ENCODE measurements at places on chromosomes 7 and 10.

DNA sequence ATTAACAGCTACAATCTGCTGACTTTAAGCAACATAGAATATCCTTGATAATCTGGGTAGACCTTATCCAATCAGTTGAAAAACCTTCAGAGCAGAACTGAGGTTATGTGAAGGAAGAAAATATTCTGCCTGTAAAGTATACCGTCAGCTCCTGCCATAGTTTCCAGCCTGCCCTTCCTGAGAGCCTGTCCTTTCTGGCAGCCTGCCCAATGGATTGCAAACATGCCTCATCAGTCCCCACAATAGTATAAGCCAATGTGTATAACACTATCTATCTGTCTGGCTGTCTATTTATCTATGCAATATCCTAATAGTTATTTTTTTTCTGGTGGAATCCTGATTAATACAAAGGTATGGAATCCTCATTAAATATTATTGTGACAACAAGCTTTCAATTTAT, 489.2 kb upstream of the KCND2 start:
- DNase-seq: no peak

- peak; percentile 58 for DNase-seq
Measured at GRCh38 chr10:77592946-77593636, 44.5 kb downstream of the KCNMA1 start.

GRCh38 chr7:151511946-151512345, 7.7 kb downstream of the RHEB start:
- no peak for DNase-seq

DNA sequence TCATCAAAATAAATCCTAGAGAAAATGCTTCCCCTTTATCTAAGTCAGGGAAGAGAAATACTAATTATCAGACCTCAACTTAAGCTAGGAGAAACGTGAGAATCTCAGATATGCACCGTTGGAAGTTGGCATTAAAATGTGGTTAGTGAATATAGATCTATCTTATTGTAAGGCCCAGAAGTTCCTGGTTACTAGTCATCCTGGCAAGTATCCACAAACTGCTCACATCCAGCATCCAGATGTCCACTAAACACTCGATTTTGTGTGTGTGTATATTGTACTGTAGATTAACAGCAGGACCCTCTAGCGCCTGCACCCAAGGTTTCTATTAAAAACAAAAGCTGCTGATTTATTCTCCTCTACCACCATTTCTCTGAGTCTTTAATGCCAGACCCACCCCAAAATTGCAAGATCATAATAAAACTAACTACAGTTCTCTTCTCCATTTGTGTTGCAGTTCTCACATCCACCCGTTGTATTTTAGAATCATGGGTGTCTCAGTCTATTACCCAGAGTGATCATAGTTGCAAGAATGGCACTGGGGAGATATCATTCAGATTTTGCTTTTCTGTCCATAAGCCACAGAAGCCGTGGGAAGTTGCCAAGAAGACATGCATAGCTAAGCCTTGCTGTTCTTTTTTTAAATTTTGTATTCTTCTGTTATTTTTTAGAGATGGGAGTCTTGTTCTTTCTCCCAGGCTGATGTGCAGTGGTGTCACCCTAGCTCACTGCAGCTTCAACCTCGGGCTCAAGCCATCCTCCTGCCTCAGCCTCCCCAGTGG, 165.4 kb downstream of the KIAA1217 start:
- DNase-seq: peak; percentile 58

DNA sequence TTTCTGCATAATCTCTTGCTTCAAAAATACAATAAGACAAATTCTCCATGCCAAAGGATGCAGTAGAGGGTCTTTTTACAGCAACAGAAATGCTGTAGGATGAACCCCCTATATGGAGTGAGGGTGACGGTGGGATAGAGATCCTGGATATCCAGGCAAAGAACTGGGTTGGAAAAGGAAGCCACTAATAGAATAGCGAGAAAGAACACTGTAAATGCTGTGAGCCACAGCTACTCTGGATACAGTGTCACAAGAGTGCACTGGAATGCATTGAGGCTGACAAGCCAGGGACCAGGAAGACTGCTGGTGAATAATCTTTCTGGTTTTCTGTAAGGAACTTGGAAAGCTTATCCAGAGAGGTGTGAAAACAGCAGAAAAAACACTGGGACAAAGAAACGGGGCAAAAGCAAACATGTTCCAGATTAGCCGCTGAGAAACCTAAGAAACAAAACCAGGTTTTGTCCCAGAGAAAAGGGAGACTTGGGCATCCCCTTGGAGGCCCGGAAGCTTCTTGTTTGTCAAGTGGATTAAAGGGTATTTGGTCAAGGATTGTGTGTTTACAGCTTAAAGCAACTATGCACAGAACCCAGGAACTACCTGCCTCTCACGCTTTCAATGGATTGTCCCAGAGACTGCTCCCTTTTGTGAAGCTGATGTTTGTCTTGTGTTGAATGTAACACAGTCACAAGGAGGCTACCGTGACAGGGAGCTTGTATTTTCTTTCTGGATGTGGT, 6.2 kb upstream of the MSMB start:
- DNase-seq: no peak

GRCh38 chr10:91974960-91975359, 51.4 kb downstream of the BTAF1 start:
- DNase-seq: peak; percentile 26

- DNase-seq: no peak
Measured at GRCh38 chr7:30172451-30172850, 37.7 kb downstream of the MTURN start.

DNA sequence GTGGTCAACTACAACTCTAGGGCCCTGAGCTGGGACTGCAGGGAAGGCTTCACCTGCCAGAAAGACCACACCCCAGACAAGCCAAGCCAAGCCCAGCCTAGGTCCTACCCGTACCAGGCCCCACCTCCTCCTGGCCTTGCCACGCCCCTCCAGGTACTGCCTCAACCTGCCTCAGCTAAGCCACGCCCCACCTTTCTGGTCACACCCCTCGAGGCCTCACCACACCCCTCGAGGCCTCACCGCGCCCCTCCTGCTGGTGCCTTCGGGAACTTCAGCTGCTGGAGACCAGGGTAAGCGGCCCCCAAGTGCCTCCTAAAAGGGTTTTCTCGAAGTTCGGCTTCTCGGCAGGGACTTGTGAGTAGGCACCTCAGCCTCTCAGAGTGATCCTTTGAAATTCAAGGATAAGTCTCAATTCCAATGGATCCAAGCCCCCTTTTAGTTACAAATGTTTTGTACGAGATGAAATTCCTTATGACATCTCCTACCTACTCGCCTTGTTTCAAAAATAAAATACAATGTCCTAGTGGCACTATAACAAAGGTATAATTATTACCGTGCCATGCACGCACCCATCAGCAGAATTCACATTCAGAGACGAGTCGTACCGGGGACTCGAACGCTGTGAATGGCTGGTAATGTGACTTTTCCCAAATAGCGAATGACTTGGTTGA, 171.2 kb downstream of the ARHGAP21 start:
- DNase-seq: no peak

DNA sequence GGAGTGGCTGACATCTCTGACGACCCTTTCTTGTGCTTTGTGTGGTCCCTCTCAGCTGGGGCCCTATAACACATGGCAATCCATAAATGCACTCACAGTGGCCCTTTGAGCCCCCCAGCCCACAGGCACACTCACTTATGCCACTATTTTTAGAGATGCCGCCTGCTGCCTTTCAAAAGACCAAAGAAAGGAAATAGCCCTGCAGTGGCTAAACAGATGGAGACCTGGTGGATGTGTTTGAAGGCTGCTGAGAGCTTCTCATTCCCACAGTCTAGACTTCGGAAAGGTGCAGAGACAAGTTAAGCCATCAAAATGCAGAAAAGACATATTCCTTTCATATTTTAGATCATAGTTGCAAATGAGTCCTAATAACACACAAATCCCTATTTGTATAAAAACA, 42.0 kb upstream of the PDZD8 start:
- no peak for DNase-seq

Data from AG04450 (cell line).